GM03348 (cell line): ENCODE measurements at places on chromosomes 7 and 10.

- DNase-seq: peak; percentile 50
These were observed 126.4 kb upstream of the CCDC6 start for GRCh38 chr10:60032723-60033122.

GRCh38 chr10:89652806-89653370 lies 7.8 kb upstream of the PANK1 start:
- DNase-seq: no peak

- DNase-seq: peak; percentile 67
These were observed 11.0 kb upstream of the OR6B1 start for GRCh38 chr7:143988976-143989745.

DNA sequence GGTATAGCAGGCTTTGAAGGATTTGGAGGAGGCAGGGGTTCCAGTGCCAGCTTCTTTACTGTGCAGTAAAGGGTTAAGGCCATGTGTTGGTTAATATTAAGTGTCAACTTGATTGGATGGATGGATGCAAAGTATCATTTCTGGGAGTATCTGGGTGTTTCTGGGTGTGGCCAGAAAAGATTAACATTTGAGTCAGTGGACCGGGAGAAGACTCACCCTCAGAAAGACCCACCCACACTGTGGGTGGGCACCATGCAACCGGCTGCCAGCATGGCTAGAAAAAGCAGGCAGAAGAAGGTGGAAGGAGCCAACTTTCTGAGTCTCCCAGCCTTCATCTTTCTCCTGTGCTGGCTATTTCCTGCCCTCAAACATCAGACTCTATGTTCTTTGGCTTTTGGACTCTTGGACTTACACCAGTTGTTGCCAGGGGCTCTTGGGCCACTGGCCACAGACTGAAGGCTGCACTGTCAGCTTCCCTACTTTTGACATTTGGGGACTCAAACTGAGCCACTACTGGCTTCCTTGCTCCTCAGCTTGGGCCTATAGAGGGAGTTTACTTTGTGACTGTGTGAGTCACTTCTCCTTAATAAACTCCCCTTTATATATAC lies 6.8 kb upstream of the TRUB1 start:
- DNase-seq: no peak

GRCh38 chr7:77362905-77363304 lies 53.2 kb downstream of the GSAP start:
- no peak for DNase-seq

- peak; percentile 34 for DNase-seq
These were observed 36.1 kb downstream of the RALA start for GRCh38 chr7:39659356-39660013.

GRCh38 chr10:60238759-60239100 lies 150.9 kb downstream of the ANK3 start:
- DNase-seq: no peak
